ENCODE measurements at places on chromosomes 6 and 20. TPM values are rescaled to one million over a fixed set of nuclear protein-coding genes. Genes with fewer than 3 reads are reported as not detected.
A peak's percentile ranks its signal among the peaks of the same experiment; 100 is the strongest.

- no peaks in the 10 kb centered on the region for H3K27me3 ChIP-seq
- no peaks in the 10 kb centered on the region for H3K4me1 ChIP-seq
- DNase-seq: no peak
- no peak overlapping the region for H3K27ac ChIP-seq
- no peaks in the 10 kb centered on the region for H3K36me3 ChIP-seq
Observed at GRCh38 chr20:10060226-10060625, 25.4 kb downstream of the ANKEF1 start.

GRCh38 chr6:18328540-18328939, 58.6 kb upstream of the RNF144B start:
- no peak overlapping the region for H3K4me3 ChIP-seq
- no peak for DNase-seq
- no peaks in the 10 kb centered on the region for H3K36me3 ChIP-seq

DNA sequence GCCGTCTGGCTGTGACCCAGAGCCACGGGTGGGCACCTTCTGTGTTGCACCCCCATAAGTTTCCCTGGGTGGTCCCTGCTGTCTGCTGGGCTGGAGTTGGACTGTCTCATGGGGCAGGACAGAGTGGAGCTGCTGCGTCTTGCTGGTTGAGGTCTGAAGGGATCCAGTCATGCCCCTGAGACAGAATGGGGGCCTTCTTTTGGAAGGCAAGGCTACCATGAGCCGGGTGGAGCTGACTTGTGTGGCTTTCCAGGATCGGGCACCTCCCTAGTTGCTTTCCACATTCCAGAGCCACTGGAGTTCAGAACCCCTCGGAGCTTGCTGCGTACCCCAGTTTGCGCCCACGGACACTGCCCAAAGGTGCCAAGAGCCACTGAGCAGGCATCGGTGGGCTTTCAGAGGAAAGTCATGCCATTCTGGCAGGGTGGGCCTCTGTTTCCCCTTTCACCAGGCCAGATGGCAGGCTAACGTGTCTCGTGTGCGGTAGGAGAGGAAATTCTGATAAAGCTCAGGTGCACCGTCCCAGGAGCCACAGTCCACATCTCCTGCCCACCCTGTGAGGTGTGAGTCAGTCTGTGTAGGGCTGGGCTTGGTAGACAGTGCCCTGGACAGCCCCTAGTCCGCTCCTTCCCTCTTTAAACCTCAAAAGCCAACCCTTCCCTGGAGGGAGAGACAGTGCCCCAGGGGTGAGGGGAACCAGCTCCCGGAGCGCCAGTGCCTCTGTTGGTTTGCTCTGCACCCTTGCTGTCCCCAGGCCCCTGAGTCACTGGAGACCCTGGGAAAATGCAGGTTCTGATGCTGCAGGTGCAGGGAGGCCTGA, 125.3 kb downstream of the SYCP2 start:
- H3K4me3 ChIP-seq: no peak overlapping the region
- DNase-seq: peak; percentile 38
- H3K4me1 ChIP-seq: peaks cover 11% of the 10 kb centered on the region
- H3K36me3 ChIP-seq: no peaks in the 10 kb centered on the region

GRCh38 chr6:136751522-136751956, 40.7 kb downstream of the MAP3K5 start:
- no peak for DNase-seq
- no peak overlapping the region for H3K27ac ChIP-seq
- H3K36me3 ChIP-seq: no peaks in the 10 kb centered on the region

The C20orf204 gene
- 3.2 TPM for total RNA-seq

The KCNK16 gene
- not detected for total RNA-seq

The RAB44 gene
- total RNA-seq: not detected

Measured in Caco-2 (cell line).